ENCODE measurements at places on chromosomes 4 and X.
A peak's percentile ranks its signal among the peaks of the same experiment; 100 is the strongest.

- H3K4me1 ChIP-seq = no peaks in the 10 kb centered on the region
- DNase-seq = no peak
- no peak overlapping the region for H3K4me3 ChIP-seq
- H3K27me3 ChIP-seq = no peaks in the 10 kb centered on the region
These were observed 605.7 kb upstream of the PABPC4L start for GRCh38 chr4:134807231-134807745.

DNA sequence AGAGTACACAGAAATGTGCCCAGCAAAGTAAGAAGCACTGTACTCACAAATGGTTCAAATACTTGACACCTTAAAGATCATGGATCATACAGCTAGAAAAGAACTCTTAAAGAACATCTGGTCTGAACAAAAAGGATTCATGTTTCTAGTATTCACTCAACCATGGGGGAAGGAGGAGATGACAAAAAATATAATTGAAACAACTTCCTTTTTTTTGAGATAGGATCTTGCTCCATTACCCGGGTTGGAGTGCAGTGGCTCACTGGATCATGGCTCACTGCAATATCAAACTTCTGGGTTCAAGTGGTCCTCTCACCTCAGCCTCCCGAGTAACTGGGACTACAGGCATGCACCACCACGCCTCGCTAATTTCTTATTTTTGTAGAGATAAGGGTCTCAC is 6.0 kb downstream of the DHX15 start:
- no peak overlapping the region for H3K4me3 ChIP-seq
- H3K27ac ChIP-seq = no peak overlapping the region
- DNase-seq = no peak
- peaks cover 18% of the 10 kb centered on the region for H3K36me3 ChIP-seq
- H3K4me1 ChIP-seq = peaks cover 66% of the 10 kb centered on the region
- no peaks in the 10 kb centered on the region for H3K27me3 ChIP-seq

DNA sequence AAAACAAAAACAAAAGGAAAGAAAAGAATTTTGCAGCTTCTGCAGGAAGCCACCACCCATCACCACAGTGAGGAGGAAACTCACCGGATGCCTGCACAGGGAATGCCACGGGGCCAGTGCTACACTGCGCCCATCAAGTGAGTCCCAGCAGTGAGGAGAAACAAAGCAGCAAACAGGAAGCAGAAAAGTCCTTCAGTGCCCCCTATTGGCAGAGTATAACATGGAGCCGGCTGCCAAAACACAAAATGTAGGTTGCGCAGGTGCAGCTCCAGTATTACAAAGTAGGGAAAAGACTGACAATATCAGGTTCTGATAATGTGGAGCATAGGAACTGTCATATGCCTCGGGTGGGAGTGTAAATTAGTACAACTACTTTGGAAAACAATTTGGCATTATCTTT is 23.3 kb upstream of the SCML2 start:
- H3K4me1 ChIP-seq = no peaks in the 10 kb centered on the region
- H3K27me3 ChIP-seq = no peaks in the 10 kb centered on the region
- no peak for DNase-seq
- H3K36me3 ChIP-seq = no peaks in the 10 kb centered on the region

DNA sequence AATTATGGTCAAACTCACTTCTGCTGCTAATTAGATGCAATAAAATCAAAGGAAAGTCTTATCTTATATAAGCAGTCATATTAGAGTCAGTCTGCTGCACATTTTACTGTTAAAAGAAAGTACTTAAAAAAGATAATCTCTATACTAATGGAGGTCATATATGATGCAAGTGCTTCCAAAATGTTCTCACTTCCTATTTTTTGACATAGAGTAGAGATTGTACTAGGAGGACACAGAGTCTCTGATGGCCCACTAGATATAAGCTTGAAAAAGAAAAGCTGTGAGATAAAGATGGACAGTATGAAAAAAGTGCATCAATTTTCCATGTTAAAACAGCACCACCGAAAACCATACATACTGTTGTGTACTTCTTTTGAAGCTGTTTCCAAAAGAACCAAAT is 196.9 kb downstream of the KLHL13 start:
- no peaks in the 10 kb centered on the region for H3K4me1 ChIP-seq
- no peak for DNase-seq
- H3K4me3 ChIP-seq = no peak overlapping the region
- no peak overlapping the region for H3K27ac ChIP-seq

DNA sequence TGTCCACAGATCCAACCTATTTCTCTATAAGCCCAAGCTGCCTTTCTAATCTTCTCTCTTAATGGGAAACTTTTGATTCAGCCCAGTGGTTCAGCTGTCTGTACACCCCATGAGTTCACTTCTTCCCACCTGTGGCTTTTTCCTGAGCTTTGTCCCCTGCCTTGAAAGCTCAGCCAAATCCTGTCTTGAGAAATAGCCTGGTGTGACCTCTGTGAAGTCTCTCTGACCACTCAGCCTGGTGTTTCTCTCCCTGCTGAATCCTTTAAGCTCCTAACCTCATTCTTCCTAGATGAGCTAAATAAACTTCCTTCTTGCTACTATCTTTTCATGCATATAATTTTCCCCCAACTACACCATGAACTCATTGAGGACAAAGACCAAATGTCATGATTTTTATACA is 15.2 kb upstream of the HERC5 start:
- no peak for DNase-seq
- no peaks in the 10 kb centered on the region for H3K4me1 ChIP-seq
- peaks cover 4% of the 10 kb centered on the region for H3K36me3 ChIP-seq
- no peaks in the 10 kb centered on the region for H3K27me3 ChIP-seq

- H3K4me1 ChIP-seq = no peaks in the 10 kb centered on the region
- no peak overlapping the region for H3K27ac ChIP-seq
- no peaks in the 10 kb centered on the region for H3K36me3 ChIP-seq
- DNase-seq = no peak
These were observed 200.4 kb upstream of the LEF1 start for GRCh38 chr4:108369035-108369655.

DNA sequence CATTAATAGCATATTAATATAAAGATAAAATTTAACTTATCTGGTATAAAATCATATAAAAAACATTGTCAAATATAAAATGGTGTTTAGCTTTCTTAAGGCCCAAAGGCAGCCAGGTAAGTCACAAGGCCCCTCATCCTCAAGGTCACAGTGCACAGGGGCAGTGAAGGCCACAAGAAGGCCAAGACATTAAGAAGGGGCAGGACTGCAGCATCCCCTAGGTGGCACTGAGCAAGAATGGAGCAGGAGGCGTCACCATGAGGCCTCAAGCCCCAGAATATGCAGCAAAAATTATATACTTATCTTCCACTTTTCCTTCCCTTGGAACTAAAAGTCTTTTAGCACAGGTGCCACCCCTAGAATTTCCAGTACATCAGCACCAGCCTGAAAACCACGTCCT is 49.5 kb upstream of the MAGEA8 start:
- no peaks in the 10 kb centered on the region for H3K36me3 ChIP-seq
- H3K27me3 ChIP-seq = no peaks in the 10 kb centered on the region
- no peak for DNase-seq

GRCh38 chrX:13570261-13570605 is 832 bp downstream of the EGFL6 start:
- no peak overlapping the region for H3K27ac ChIP-seq
- H3K36me3 ChIP-seq = no peaks in the 10 kb centered on the region
- DNase-seq = no peak
- no peaks in the 10 kb centered on the region for H3K4me1 ChIP-seq
- H3K4me3 ChIP-seq = peak overlapping the region; percentile 57
- H3K27me3 ChIP-seq = no peaks in the 10 kb centered on the region

DNA sequence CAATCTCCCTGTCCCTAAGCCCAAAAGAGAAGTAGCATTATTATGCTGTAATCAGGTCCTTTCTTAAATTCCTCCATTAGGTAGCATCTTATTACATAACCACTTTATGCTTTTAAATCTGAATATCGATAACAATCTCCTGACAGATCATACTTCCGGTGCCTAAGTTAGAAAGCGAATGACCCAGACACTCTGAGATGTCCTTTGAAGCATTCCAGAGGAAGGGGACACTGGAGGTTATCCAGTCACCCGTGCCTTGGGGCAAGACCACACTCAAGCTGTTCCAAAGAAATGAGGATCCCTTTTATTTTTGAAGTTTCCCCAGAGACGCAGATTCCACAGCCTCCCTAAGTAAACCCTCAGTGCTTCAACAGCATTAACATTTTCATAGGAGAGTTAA is 125.7 kb downstream of the PALLD start:
- H3K27me3 ChIP-seq = no peaks in the 10 kb centered on the region
- no peak overlapping the region for H3K27ac ChIP-seq
- DNase-seq = no peak
- H3K4me3 ChIP-seq = no peak overlapping the region

GRCh38 chr4:1763070-1763549 is 30.0 kb upstream of the FGFR3 start:
- no peaks in the 10 kb centered on the region for H3K27me3 ChIP-seq
- DNase-seq = no peak
- H3K4me1 ChIP-seq = peaks cover 3% of the 10 kb centered on the region
- no peak overlapping the region for H3K27ac ChIP-seq

DNA sequence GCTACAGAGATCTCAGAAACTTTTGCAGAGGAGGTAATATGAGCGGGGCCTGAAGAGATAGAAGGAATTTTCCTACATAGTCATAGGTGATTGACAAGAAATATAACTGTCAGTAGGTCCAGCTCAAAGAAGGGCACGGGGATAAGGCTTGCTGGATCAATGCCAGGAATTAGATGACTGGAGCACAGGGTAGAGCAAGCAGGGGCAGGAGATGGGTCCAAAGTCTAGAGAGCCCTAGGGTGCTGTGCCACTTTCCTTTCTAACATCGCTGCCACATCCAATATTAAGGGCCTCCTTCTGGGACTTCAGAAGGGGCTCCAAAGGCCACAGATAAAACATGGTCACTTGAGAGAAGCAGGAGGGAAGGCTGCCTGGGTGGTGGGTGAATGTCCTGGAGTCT is 402.2 kb downstream of the MID1IP1 start:
- H3K27ac ChIP-seq = no peak overlapping the region
- DNase-seq = no peak
- no peaks in the 10 kb centered on the region for H3K36me3 ChIP-seq
- H3K27me3 ChIP-seq = no peaks in the 10 kb centered on the region
- H3K4me3 ChIP-seq = no peak overlapping the region
- H3K4me1 ChIP-seq = no peaks in the 10 kb centered on the region

GRCh38 chr4:68378226-68378625 is 28.3 kb upstream of the YTHDC1 start:
- no peaks in the 10 kb centered on the region for H3K4me1 ChIP-seq
- DNase-seq = no peak
- H3K4me3 ChIP-seq = no peak overlapping the region

DNA sequence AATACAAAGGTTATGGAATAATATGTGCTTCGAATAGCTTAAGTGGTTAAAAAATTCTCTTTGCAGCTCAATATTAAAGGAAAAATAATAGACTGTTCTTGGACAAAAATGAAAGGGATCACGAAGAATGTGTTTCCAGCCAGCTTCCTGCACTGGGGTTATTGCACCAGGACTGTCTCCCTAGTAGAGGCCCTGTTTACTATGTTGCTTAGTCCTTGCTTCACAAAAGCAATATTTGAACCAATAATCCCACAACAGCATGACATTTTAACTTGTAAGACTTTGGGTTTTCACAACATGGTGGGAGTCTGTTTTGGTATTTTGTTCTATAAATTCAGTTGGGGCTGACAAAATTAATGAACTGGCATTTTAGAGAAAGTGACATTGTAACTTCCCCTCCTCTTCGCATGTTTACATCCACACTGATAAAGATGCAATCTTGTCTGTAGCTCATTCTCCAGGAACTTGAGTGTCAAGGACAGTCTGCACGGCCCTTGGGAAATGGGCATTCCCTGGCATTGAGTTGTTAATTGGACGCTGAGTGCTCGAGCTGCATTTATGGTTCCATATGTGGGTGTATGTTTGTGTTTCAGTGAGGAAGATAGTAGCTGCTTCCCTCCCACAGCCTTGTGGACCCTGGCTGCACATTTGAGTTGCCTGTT is 39.0 kb downstream of the SHROOM2 start:
- H3K27me3 ChIP-seq = no peaks in the 10 kb centered on the region
- DNase-seq = no peak
- H3K4me1 ChIP-seq = no peaks in the 10 kb centered on the region
- no peak overlapping the region for H3K4me3 ChIP-seq
- H3K36me3 ChIP-seq = no peaks in the 10 kb centered on the region

DNA sequence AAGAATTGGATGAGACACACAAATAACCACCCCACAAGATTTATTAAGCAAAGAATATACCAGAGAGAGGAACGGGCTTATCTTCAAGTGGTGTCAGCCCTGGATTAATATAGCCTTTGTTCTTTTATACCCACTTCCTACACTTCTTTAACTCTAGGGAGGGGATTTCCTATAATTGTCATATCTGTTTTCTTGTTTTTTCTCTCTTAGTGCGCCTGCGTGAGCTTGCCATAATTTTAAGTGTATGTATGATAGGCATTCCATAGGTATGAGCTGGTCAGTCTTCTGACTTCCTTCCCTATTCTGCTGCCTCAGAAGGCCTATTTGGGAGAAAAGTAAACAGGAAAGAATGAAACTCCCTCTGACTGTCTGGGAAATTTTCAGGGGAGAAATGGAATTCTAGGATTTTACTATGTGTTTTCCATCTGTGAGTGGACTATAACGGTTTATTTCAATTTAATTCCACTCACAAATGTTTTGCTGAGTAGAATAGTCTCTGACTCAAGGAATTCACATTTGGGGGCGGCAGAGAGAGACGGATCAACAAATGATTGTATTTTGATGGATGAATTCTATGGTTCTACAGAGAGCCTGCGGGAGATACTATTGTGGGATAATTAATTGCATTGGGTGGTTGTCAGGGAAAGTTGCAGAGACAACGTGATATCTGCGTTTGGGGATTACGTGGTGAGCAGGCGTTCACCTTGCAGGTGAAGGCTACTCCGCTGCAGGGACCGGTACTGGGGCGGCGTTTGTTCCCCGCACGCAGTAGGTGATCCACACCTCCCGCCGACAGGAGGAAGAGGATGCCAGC is 626 bp upstream of the CEP135 start:
- H3K4me3 ChIP-seq = peak overlapping the region; percentile 90
- no peak for DNase-seq
- H3K27me3 ChIP-seq = no peaks in the 10 kb centered on the region

- no peak overlapping the region for H3K4me3 ChIP-seq
- no peak overlapping the region for H3K27ac ChIP-seq
- no peak for DNase-seq
- H3K27me3 ChIP-seq = no peaks in the 10 kb centered on the region
These were observed 409.2 kb upstream of the FGF13 start for GRCh38 chrX:139120760-139121159.

- H3K36me3 ChIP-seq = no peaks in the 10 kb centered on the region
- no peak for DNase-seq
- H3K4me1 ChIP-seq = peaks cover 19% of the 10 kb centered on the region
- H3K27me3 ChIP-seq = no peaks in the 10 kb centered on the region
These were observed 209.9 kb downstream of the PARM1 start for GRCh38 chr4:75142850-75143249.

DNA sequence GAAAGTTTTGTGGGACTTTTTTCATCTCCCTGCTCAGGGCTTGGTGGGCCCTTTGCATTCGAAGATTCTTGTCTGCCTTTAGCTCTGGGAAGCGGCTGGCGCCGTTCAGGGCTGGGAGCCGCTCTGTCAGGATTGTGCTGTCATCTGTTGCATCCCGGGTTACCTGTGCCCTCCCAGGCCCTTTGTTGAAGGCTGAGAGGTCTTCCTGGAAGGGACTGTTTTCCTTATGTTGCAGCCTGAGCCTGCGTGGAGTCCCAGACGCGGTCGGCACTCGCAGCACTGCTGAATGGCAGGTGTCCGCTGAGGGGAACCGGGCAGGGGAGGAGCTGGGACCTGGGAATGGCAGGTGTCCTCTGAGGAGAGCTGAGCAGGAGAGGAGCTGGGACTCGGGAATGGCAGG is 15.9 kb downstream of the RGS12 start:
- H3K4me3 ChIP-seq = no peak overlapping the region
- DNase-seq = no peak
